AG08396 (cell line): ENCODE measurements at places on chromosomes 5 and 9.

GRCh38 chr5:132428484-132429462, 59.3 kb downstream of the SLC22A5 start:
- no peak for DNase-seq

DNA sequence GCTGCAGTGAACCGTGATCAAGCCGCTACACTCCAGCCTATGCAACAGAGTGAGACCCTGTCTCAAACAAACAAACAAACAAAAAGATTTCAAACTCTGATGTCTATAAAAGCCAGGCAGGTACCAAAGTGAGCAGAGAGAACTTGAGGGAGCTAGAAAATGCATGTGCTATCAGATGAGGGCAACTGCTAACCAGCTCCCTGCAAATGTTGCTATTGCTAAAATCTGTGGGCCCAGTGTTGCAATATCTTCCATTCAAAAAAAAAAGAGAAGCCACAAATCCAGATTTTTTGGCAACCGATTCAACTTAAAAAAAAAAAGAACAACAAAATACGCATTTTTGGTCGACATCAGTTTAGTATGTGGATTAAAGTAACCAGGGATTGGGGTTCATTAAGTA, 5.5 kb downstream of the UBE2D2 start:
- DNase-seq, result no peak

DNA sequence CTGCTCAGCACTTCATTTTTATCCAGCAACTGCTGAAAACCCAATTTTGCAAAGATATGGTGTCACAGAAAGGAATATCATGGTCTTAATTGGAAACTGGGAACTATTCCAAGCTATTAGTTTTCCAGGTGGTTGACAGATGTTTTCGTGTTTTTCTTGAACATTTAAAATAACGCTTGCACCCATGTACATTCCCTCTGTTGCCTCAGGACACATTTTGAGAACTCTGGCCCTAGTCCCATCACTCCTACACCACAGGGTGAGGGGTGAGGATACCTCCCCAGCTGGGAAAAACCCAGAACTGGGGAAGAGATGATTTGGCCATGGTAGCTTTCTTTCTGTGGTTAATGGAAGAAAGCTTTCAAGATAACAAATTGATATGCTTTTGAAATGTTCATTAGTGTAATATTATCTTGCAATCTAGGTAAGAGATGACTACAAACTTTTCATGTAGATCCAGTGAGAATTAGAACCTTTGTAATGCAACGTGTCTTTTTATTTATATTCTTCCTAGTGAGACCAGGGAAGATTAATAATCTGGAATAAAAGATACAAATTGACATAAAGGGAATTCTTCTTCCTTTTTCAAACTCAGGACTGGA, 627.0 kb downstream of the RAB3C start:
- no peak for DNase-seq

- DNase-seq, result no peak
These were observed 1107.8 kb upstream of the SEMA6A start for GRCh38 chr5:117682416-117682815.

DNA sequence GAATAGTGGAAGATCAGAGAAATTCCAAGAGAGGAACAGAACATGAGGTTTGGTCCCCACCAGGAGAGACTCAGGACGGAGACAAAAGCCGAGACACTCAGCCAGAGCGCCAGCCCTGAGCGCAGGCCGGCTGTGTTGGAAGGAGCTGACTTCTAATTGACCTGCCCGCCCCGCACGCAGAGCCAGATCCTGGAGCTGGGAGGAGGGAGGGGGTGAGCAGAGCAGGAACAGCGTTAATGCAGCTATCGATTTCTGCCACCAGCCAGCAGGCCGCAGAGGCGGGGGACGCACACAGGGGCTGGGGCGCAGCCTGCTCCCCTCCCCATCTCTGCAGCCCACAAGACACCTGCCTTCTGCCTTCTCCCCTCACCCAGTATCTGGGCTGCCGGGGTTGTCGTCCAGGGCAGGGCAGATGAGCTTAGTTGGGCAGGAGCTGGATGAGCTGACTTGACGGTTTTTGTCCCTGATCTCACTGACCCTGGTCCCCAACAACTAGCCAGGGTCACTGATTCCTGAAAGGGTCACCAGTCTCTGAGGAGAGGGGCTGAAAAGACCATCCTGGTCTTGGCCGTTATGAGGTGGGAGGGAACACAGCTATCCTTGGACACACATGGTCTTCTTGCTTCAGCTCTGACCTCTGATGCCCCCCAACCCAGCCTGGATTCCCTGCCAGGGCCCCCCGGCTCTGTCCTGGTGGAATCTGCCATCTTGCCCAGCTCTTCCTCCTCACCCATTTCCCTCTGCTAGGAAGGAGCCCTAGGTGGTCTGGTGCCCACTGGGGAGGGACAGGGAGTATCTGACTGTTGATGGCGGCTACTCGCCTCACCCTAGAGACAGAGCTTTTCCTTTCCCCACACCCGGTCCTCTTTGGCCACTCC, 29.8 kb downstream of the CXXC5 start:
- DNase-seq, result no peak

DNA sequence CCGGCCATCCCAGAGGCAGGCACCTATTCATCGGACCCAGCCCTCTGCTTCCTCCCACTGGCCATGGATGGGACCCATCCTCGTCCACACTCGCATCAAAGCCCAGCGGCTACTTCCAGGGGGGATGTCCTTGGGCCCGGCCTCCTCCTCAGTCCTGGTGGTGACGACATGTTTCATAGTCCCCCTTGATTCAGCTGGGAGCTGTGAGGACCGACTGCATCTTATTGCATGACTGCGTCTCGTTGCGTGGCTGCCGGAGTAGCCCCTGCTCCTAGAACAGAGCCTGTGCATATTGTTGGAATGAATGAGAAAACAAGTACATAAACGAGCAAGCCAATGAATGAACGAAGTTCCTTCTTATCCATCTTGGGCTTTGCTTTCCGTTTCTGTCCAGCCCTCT, 12.8 kb downstream of the NCS1 start:
- no peak for DNase-seq

DNA sequence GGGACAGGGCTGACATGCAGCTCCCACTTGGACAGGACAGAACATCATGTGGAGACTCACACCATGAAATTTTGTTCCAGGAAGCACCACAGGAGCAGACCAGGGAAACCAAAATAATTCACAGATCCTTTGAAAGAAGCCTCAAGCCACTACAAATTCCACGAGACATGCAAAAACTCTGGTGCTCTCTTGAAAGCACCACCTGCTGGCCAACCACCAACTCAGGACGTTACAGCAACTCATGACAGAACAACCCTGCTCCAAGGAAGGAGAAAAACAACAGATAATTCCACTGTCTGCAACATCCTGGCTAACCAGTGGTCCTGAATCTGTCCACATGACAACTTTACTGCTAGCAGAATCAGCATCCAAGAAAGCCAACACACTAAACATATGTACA, 516.0 kb downstream of the SPATA31D1 start:
- no peak for DNase-seq

DNA sequence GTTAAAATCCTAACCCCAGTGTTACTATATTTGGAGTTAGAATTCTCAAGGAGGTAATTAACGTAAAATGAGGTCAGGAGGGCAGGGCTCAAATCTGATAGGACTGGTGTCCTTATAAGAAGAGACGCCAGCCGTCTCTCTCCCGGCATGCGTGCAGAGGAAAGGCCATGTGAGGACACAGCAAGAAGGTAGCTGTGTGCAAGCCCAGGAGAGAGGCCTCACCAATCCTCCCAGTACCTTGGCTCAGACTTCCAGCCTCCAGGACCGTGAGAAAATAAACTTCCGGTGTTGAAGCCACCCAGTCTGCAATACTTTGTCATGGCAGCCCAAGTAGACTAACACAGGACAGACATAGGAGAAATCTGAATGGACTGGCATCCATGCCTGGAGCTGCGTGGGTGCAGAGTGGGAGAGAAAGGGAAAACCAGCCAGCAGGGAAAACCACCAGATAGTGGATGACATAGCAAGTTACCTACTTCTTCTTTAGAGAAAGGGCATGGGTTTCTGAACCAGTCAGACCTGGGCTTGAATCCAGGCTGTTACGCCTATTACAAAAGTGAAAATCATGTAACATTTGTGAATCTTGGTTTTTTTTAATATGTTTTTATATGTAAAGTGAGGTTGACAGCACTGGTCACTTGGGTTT, 89.2 kb downstream of the FSTL4 start:
- DNase-seq, result no peak

DNA sequence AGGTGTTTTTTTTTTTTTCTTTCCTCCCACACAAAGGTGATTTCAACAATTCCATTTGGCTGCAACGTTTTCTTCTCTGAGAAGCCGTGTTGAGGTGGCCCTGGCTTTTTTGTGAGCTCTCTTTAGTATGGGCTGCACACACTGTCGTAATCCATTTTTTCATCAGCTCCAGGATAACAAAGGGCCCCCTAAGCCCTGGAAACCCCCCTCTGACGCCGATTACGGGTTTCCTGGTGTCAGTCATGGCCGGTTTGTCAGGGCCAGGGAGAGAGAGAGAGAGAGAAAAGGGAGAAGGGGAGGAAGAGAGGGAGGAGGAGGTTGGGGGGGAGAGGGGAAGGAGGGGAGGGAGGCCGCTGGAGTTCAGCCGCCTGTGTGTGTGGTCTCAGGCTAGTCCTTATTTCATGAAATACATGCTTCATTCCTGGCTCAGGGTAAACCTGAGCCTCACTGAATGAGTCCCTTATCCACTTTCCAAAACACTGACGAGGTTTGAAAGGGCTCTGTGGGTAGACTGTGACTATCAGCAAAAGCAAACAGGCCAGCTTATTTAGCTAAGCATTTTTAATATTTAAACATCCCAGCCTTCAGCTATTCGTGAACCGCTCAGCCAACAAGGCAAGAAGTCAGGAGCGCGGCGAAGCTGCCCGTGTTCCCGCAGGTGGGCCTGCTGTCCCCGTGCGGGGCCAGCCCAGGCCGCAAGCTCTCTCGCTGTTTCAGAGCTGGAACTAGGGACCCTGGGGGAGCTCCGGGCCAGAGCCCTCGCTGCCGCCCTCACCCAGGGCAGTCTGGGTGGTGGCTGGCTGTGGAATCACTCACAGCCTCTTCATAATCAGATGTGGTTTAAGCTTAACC, 172.8 kb downstream of the ERCC6L2 start:
- no peak for DNase-seq

DNA sequence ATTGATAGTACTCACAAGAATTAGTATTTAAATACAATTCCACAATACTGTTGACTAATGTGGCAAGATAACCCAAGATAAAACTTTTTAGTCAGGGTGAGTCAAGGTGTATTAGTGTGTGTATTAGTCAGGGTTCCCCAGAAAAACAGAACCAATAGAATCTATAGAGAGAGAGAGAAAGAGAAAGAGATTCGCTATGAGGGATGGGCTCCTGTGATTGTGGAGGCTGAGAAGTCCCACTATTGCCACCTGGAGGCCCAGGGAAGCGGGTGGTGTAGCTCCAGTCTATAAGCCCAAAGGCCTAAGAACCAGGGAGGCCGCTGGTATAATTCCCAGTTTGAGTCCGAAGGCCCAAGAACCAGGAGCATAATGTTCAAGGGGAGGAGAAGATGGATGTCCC, 10.0 kb upstream of the SHISAL2B start:
- no peak for DNase-seq
